ENCODE measurements at places on chromosomes 4 and X.

DNA sequence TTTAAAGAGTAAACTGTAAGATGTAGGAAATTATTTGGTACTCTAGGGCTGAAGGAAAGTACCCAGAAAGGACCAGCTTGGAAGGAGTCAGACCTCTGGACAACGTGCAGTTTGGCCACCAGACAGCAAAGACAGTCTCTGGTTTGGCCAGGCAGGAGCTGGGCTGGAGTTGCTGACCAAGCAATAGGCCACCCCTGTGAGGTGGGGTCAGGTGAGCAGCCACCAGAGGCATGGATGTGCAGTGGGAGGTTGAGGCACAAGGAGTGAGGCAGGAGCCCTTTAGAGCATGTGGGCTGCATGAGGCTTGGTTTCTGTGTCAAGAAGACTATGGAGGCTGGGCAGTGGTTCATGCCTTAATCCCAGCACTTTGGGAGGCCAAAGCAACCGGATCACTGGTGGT, 17.7 kb upstream of the MRFAP1 start:
- no peak for DNase-seq

DNA sequence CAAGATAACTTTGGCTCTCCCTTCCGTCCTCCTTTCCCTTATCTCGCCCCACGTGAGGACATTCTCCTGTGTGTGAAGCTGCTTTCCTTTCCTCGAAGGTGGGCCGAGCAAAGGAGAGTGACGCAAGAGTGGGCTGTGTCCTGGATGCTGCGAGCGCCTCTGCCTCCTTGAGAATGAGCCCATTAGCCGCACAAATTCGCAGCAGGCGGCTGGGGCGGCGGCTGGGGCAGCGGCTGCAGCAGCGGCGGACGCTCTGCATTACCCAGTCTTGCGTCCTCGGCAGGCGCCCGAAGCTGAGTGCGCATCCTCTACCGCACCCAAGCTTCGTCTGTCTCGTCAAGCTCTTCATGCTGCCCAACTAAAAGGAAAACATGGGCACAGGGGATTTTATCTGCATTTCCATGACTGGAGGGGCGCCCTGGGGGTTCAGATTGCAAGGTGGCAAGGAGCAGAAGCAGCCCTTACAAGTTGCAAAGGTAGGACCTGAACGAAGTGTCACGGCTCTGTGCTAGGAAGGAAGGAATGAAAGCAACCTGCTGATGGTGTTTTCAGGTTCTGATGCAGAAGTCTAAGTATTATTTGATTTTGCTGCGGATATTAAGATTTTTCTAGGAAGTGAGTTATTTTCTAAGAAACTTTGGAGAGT, at the start of gene SYNPO2:
SYNPO2 (plus strand) TSS at position 189 of the 646 bp plus-strand sequence; CDS start at position 372, 183 bp downstream.
- DNase-seq = no peak

GRCh38 chr4:91170768-91171167, 1043.6 kb downstream of the CCSER1 start:
- DNase-seq = no peak

- no peak for DNase-seq
Measured at GRCh38 chr4:159398236-159398638, 295.4 kb downstream of the RAPGEF2 start.

DNA sequence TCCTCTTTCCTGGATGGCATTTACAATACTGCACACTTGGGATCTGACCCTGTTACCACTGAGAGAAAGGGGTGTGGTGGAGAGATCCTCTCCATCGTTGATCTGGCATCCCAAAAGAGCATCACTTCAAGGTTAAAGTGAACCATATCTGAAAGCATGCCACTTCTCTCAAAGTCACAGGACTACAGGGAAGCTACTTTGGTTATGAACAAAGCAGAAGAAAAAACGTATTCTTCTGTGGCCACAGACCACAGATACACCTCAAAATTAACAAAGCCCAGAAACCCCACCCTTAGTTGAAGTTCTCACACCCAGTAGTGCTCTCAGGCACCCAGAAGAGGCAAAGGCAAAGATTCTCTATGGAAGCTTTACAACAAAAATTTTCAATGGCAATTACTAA, 108.3 kb downstream of the JADE1 start:
- DNase-seq = no peak

DNA sequence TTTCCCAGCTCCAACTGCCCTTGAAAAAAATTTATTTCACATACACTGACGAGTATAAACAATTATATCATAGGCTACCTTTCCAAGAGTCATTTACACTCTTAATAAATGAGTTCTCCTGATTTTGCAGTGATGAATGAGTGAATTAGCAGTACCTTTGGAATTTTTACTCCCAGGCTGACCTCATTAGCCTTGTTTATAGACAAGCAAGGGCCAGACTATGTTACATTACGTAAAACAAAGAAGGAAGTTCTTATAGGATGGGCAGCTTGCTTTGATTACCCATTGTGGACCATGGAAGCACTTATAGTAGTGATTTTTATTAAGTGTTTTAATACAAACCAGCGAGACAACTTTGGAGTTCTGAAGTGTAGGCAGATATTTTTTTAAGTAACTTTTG, 112.9 kb upstream of the C1QTNF7 start:
- DNase-seq = no peak

DNA sequence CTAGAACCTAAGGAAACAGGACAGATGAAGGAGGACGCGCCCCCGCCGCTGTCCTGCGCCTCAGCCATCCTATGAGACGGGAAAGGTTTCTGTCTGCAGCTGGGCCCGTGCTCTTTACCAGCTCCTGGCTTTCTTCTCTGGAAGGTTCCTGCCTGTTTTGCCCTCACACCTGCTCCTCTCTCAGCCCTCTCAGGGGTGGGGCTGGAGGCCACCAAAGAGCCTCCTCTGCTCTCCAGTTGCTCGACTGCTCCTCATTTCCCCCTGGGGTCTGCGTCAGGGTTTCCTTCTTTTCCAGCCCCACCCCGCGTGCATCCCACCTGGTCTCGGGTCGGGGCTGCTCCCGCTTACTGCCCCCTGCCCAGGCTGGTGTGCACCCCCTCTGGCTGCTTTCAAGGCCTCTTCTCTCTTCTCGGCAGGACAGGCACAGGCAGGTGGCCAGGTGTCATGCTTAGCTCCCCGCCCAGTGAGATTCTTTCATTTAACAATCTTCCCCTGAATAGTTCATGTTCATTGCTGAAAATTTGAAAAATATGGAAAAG, 4.6 kb downstream of the HTT-AS start:
- no peak for DNase-seq

DNA sequence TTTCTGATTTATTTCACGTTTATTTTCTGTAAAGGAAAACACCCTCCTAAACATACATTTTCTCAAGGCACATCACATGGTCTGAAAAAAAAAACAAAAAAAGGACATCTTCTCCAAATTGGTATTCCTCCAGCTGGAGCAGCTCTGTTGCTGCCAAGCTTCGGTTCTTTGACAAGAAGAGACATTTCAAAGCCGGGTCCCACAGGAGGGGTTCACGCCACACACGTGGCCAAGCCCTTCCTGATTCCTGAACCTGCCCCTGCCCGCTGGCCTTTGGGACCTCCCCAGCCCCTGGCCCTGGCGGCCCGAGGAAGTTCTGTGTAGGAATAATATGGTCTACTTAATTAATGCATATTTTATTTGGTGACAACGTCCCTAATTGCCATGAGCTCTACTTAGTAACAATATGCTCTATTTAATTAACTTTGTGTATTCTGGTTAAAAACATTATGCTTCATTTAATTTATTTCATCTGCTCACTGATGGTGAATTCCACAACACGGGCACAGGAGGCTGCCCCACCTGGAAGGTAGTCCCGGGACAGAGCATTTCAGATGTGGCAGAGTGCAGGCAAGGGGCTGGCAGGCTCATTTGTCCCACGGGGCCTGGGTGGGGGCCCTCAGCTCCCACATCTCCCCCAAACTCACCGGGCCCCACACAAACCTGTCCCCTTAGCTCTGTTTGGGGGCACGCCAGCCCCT, 5.4 kb upstream of the RGS12 start:
- DNase-seq = no peak

DNA sequence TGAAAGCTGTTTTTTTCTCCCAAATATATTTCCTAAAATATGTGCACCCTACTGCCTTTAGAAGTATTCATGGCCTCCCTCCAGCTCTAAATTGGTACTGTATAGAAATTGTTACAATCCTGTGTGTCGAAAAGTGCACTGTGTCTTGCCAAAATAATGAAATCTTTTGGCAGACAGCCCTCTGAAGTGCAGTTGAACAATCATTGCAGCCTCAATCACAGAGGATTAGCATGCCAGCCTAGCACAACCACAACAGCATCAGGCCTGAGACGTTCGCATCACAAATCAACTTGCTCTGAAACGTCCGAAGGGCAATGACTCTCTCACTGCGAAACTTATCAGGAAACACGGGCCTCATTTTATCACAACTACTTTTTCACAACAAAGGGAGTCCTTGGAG, 99.0 kb downstream of the ANOS1 start:
- DNase-seq = no peak

GRCh38 chr4:23993373-23993772, 103.5 kb upstream of the PPARGC1A start:
- no peak for DNase-seq

DNA sequence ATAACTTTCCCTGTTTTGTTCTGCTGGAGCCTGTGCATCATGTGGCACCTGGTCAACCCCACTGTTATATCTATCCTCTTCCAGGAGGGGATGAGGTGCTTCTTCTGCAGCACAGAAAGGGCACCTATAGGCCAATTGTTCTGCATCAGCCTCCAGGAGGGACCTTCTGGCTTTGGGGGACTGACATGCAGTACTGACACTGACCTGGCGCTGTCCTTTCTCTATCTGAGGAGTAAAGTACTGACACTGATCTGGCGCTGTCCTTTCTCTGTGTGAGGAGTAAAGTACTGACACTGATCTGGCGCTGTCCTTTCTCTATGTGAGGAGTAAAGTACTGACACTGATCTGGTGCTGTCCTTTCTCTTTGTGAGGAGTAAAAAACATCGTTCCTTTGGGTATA, 498.4 kb downstream of the PACRGL start:
- no peak for DNase-seq

DNA sequence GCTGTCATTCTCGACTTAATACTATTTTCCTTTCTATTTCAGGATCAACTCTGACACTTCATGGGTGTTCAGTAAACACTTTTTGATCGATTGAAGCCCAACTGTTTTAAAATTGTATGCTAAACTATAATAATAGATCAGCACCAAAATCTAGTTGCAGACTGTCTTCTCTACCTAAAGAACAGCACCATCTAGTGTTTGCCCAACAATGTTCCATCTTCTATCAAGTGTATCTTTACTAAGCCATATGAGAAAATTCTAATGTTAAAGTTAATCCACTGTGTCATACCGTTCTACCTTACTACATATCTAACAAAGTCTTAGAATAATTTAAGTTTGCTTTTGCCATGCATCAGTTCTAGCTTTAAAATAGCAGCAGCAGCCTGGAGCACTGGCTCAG, 113.0 kb upstream of the PRDX4 start:
- DNase-seq = no peak

DNA sequence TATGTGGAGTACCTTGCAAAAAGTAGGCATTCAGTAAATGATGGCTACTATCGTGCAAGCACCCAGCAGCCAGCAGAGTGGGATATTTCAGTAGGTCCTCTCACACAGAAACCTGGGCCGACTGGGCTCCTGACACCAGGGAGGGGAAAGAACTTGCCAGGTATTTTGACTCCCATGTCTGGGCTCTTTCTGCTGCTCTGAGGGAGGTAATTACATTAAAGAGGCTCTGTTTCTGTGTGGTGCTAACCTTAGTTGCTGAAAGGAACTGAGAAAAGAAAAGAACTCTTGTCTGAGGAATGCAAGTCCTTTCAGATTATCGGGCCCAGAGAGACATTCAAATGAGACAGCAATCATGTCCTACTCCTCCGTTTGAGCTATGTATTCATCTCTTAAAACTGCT, 175.8 kb upstream of the MTMR8 start:
- no peak for DNase-seq

- DNase-seq = no peak
Measured at GRCh38 chr4:14812101-14812500, 190.2 kb upstream of the CPEB2 start.

DNA sequence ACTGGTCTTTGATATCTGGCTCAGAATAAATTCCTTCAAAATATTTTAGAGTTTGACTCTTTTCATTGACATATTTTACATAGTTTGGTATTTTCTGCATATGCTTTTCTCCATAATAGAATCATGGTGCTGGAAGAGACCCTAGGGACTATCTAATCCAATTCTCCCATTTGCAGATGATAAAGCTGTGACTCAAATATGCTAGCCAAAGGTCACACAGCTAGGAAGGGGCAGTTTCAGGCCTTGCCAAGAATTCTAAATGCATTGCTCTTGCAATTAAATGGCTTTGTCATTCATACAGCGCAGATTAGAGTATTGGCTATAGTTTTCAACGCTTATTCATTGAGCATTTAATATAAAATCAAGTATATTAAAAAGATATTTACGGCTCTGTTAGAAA, 374.1 kb upstream of the RASGEF1B start:
- DNase-seq = no peak

DNA sequence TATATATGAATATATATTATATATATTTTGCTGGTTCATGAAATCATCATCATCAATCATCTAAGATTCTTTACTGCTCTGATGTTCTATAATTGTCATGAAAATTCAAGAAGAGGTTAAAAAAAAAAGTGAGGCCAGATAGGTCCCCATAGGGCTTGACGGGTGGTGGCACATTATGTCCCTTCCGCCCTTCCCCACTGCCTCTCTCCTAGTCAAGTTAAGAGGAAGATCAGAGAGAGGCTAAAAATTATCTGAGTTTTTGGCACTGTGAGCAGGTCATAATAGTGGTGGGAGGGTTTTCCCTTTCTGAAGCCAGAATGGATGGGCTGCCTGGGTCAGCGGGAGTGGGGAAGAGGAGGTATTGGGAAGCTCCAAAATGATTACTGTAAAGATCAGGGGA, 5.4 kb downstream of the SYNPO2 start:
- no peak for DNase-seq

GRCh38 chr4:11746734-11747133, 318.0 kb upstream of the HS3ST1 start:
- DNase-seq = no peak

DNA sequence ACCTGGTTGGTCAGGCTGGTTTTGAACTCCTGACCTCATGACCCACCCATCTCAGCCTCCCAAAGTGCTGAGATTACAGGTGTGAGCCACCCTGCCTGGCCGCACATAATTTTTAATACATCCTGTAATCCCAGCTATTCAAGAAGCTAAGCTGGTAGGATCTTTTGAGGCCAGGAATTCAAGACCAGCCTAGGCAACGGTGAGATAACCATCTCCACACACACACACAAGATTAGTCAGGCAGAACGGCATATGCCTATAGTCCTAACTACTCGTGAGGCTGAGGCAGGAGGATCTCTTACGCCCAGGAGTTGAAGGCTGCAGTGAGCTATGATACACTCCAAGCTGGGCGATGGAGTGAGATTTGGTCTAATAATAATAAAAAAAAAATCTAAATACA, 212.4 kb upstream of the NEIL3 start:
- DNase-seq = no peak

GRCh38 chrX:332916-333610, 14.5 kb upstream of the GTPBP6 start:
- no peak for DNase-seq

DNA sequence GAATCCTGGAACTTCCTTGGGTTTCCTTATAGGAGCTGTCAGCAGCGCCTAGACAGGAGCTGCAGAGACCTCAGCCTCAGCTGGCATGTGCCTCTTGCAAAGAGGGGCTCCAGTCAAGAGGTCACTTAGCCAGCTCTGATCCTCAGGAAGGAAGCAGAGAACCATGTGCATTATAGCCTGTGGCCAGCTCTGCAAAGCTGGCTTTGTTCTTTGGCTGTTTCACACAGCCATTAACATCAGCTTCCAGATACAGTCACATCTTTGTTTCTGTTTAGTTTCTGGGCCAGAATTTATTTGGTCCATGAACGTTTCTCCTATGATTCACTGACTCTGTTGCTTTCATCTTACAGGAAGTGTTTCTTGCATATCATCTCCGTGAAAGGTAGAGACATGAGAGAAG, 92.4 kb downstream of the CC2D2A start:
- no peak for DNase-seq
